Activated T-helper 2 cell treated with anti-CD3 and anti-CD28 coated beads, Interferon-gamma antibody, Interleukin-2, Interleukin-4, amounts not matched to agents 10 μg/mL and 5 μg/mL and 100 μg/mL, durations not matched to agents 14 hours and 24 hours and 36 hours (primary cell): ENCODE measurements at places on chromosomes 1 and 21. TPM values are rescaled to one million over a fixed set of nuclear protein-coding genes. Genes with fewer than 3 reads are reported as not detected.

ZBED6 gene
- total RNA-seq: 21.9 and 22.2 TPM in 2 replicates

CFAP141 gene
- not detected in 2 replicates for total RNA-seq

OR2T35 gene
- total RNA-seq: not detected in 2 replicates

TTC22 gene
- 0.76 and 1.3 TPM in 2 replicates for total RNA-seq

WDR77 gene
- total RNA-seq: 46.5 and 52.6 TPM in 2 replicates

- no peak for DNase-seq
Observed at GRCh38 chr1:169049258-169049938, 57.1 kb upstream of the ATP1B1 start.

DNA sequence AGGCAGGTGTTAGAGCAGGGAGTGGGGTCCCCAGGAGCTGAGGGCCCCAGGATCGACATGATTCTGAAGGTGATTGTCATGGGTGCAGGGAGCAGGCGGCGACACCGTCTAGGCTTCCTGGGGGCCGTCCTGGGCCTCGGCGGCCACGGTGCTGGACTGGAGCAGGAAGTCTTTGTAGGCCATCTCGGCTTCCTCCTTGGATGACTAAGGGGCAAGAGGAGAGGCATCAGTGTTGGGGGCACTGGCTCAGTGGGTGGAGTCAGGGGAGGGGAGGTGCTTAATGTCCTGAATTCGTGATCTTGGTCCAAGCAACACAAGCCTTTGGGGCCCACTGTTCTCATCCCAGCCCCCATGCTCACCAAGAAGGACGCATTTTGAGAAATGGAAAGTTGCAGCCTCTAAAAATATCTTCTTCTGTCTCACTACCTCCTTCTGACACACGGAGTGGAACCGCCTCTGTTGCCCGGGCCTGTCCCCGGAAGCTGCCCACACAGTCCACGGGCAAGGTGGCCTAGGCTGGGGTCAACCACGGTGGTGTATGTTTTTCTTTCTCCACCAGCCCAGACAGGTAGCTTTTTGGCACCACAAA lies 8.6 kb upstream of the FCMR start:
- DNase-seq: no peak

DNA sequence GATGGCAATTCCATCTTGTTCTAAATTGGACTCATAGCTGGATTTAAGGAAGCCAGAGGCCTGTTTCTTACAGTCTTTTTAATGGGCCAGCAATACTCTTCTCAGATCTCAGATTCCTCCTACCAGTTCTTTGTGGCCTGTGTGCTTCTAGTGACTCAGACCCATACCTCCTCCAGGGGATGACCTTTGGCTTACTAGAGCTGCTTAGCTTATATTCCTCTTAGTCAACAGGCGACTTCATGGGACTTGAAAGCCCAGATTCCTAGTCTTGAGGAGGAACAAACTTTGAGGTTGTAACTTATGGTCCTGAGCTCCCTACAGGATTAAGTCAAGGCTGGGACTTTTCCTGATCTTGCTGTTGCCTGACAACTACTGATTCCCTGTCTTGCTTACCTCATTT lies 12.4 kb upstream of the PAPPA2 start:
- no peak for DNase-seq

DNA sequence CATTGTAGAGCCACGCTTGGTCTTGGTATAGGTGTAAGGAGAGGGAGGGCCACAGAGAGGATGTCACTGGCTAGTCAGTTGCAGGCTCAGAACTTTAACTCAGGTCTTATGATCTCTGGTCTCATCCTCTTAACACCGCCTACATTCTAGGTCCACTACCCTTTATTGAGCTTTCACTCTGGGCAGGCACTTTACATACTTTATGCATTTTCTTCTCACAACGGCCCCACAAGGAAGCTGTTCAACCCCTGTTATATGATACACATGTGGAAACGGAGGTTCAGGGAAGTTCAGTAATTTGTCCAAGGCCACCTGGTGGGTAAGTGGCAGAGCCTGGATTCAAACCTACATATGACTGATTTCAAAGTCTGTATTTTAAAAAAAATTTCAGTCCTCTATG lies 25.3 kb upstream of the RCAN3 start:
- no peak for DNase-seq

DNA sequence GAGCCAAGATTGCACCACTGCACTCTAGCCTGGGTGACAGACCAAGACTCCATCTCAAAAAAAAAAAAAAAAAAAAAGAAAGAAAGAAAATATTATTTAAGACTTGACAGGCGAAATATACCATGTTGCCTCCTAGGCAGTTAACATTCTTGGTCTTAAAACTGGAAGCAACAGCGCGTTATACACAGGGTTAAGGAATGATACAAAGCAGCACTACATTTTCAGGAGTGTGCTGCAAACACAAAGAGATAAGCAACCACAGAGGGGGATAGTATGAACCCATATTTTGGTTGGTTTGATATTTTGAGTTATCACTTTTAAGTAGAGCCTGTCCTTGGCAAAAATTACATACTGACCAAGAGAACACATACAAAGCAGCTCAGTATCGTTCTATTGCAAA lies 25.1 kb downstream of the USP24 start:
- no peak for DNase-seq

GRCh38 chr21:35692311-35692710 lies 368.0 kb downstream of the SETD4 start:
- DNase-seq: no peak
